ENCODE measurements at places on chromosomes 3 and 15. TPM values are rescaled to one million over a fixed set of nuclear protein-coding genes. Genes with fewer than 3 reads are reported as not detected.

Gene GRIP2
- under 0.01 TPM for total RNA-seq

Gene HES1
- 0.17 TPM for total RNA-seq

Gene ZMYND10
- total RNA-seq, result 0.26 TPM

Gene GP9
- total RNA-seq, result not detected

Gene CNTN6
- not detected for total RNA-seq

Gene P3H2
- 4.6 TPM for total RNA-seq

Gene BCHE
- 29.0 TPM for total RNA-seq

Gene TNNC1
- 0.51 TPM for total RNA-seq

Gene OR5K2
- not detected for total RNA-seq

Gene PHLDB2
- 43.4 TPM for total RNA-seq

Gene SI
- not detected for total RNA-seq

Gene GUCA1C
- total RNA-seq, result not detected

Gene FRMD4B
- total RNA-seq, result 1.2 TPM

Gene PLXND1
- 109 TPM for total RNA-seq

Gene SLC22A14
- total RNA-seq, result 0.17 TPM

Gene SLC9C1
- not detected for total RNA-seq

Gene GOLGA8S
- under 0.01 TPM for total RNA-seq

Gene ROPN1B
- total RNA-seq, result not detected

Gene RNF123
- total RNA-seq, result 19.5 TPM

Gene SCN11A
- total RNA-seq, result under 0.01 TPM

Gene ACTC1
- 0.33 TPM for total RNA-seq

Gene FAM107A
- total RNA-seq, result under 0.01 TPM

Gene ZIC4
- not detected for total RNA-seq

Gene KBTBD8
- 2.3 TPM for total RNA-seq

Gene LYSMD2
- 7.8 TPM for total RNA-seq

Gene FGF7
- total RNA-seq, result 488 TPM

Gene GPR171
- not detected for total RNA-seq

Gene UNC13C
- not detected for total RNA-seq

Gene PCLAF
- total RNA-seq, result 53.2 TPM

Measured in fibroblast of lung (primary cell).